Stimulated activated CD8-positive, alpha-beta memory T cell treated with anti-CD3 and anti-CD28 coated beads, Interleukin-7, amount 100 ng/mL, for 1 hour (primary cell): ENCODE measurements at places on chromosomes 5 and 9.

DNA sequence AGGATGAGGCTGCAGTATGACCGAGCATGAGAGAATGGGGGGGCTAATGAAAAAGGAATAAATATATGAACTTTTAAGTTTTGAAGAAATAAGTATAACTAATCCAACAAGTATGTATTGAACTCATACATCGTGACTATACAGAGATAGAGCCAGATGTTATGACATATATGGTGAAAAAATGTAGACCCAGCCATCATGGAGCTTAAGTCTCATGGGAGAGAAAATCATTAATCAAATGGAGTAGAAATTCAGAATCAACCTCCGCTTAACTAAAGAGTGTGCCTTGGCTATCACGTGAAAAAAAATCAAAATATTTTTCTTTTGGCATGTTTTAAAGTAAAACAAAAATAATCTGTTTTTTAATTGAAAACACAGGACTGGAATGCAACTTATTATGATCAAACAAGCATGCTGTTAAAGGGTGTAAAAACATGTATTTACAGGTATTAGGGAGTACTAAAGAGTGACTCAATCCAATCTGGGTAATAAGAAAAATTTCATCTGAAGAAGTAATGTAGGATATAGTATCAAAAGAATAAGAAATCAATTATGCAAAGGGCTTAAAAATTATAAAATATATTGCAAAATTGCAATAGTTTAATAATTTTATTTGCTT lies 868.5 kb upstream of the NUDT12 start:
- no peak for DNase-seq

GRCh38 chr9:32442433-32442832 lies 58.0 kb downstream of the ACO1 start:
- no peak for DNase-seq

GRCh38 chr9:87676976-87677775 lies 48.7 kb upstream of the CTSL start:
- no peak for DNase-seq

GRCh38 chr9:14153310-14153720 lies 160.6 kb downstream of the NFIB start:
- DNase-seq = no peak

GRCh38 chr9:36037549-36038122 lies 923 bp downstream of the RECK start:
- DNase-seq = no peak

DNA sequence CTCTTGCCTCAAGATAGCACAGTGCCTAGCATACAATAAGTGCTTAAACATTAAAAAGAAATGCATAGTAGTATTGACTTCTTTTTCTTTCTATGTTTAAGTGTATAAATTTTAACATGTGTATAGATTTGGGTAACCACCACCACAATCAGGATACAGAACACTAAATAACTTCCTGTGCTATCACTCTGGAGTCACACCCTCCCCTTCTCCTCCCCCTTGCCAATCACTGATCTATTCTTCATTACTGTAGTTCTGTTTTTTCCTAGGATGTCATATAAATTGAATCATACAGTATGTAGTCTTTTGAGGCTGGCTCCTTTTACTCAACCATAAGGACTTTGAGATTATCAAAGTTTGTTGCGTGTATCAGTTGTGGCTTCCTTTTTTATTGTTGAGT lies 68.5 kb downstream of the OSTF1 start:
- DNase-seq = no peak

DNA sequence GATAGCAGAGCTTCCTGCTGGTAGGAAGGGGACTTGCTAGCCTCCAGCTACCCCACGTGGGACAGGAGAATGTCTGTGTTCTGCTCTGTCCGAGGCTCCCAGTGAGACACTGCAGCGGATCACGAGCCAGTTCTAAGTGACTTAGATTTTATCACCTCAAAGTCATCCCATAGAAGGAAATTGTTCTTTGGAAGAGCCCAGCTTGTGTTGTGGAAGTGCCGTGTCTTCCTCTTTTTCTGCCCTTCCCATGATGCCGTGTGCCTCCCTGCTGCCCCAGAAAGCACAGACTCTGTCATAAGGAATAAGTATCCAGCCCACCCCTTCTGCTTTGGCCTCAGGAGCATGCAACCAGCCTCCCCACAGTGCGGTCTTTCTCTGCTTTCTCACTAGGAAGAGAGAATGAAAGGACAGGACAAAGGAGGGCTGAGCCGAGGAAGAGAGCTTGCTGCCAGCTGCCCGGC lies 35.6 kb downstream of the RUFY1 start:
- no peak for DNase-seq

DNA sequence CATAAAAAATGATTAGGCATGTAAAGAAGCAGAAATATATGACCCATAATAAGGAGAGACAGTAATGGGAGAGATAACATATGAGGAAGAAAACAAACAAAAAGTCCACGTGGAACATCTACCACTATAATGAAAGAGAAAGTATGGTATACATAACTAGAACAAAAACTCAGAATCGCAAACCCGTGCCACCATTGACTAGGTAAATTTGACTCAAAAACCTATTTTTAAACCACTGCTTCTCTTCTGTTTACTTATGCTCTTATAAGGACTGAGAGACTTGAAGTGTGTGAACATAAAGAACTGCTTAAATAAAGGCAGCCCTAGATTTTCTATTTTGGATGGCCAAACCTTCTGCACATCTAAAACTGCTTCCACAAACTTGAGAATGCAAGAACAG lies 330.7 kb downstream of the CAAP1 start:
- no peak for DNase-seq

GRCh38 chr9:134384811-134385479 lies 58.7 kb downstream of the RXRA start:
- no peak for DNase-seq

- DNase-seq = no peak
Observed at GRCh38 chr5:185095-186070, 5.9 kb upstream of the LRRC14B start.

GRCh38 chr9:18942801-18943200 lies 90.2 kb downstream of the SAXO1 start:
- DNase-seq = no peak

GRCh38 chr9:36934478-36935065 lies 99.5 kb downstream of the PAX5 start:
- DNase-seq = no peak

GRCh38 chr9:81382281-81382680 lies 307.1 kb downstream of the TLE1 start:
- DNase-seq = no peak
